ENCODE measurements at places on chromosomes 3 and 15.

DNA sequence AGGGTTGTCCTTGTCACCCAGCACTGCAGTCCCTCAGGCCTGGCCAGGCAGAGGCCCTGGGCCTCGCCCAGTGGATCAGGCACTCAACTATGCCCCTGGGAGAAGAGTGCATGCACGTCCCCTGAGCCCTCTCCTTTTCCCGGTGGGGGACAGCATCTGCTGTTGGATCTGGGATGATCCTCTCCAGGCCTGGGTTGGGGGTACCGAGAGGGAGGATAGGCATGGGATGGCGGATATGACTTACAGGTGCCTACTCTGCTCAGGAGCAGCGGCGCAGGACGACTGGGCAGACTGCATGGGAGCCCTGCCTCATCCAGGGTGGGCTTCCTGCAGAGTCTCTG is 9.0 kb upstream of the APBA2 start:
- no peak for DNase-seq

DNA sequence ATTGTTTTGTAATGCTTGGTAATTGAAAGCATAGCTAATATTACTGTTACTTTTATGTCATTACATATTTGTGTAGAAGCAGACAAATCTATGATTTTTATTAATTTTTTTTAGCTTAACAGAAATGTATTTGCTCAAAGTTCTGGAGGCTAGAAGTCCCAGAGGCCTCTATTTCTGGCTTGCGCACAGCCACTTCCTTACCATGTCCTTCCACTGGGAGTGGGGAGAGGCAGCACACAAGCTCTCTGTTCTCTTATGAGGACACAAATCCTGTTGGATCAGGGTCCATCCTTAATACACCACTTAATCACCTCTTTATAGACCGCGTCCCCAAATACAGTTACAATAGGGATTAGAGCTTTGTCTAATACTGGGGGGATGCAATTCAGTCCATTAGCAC is 1061.4 kb downstream of the OTOL1 start:
- no peak for DNase-seq

GRCh38 chr15:99977929-99978328 is 244.7 kb upstream of the LYSMD4 start:
- DNase-seq = no peak

DNA sequence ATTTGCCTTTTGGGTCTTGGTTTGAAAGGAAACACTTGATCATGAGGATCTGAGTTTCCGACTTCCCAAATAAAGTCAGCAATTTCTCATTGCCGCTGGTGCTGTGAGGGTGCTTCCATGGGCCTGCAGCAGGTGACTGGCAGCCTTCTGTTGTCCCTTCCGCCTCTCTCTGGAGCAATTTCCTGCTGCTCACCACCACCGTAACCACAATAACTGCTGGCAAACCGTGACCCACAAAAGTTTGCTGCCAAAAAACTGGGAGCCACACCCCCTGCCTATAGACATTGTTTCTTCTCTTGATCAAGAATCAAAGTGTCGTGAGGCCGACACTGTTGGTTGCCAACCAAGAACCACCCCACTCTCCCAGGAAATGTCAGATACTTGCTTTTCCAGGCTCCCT is 164.0 kb downstream of the NR2F2 start:
- no peak for DNase-seq

DNA sequence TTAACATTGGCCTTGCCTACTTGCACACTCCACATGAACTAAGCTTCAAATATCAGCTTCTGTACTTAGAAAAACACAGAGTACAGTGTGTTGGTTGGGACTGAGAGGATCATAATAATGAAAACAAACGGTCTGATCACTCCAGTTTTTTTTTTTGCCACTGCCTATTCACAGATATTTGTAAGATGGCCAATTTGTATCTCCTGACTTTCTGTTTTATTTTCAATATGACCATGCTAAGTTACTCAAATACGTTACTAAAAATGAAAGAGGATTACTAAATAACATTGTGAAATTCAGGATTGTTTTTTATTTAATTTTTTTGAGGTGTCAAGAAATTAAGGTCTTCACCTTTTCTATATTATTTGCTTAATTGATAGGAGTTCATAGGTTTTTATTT is 595.1 kb downstream of the TUSC7 start:
- no peak for DNase-seq

- no peak for DNase-seq
These were observed 118.8 kb downstream of the SST start for GRCh38 chr3:187551416-187551815.

DNA sequence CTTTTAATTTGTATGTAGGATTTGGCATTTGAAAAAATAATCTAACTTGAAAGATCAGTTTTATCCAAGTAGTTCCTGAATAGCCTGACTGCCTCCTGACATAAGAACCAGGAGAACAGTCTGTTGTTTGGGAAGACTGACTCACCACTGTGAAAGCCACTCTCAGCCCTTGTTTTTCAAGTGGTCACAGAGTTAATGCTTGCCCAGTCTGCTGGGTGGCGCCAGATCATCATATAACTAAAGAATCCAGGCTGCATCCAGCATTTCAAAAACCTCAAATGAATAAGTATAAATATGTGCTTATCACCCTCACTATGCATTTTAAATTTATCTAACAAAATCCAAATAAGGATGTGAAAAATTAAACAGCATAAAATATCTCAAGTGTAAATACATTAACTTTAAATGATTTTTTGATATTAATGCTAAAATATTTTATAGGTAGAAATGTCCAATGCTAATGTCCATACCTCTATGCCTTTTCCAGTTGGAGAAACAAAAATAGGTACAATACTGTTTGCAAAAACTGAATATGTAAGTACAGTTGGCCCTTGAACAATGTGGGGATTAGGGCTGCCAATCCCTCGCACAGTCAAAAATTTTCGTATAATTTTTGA is 26.9 kb upstream of the ZBBX start:
- no peak for DNase-seq

- no peak for DNase-seq
These were observed 17.3 kb downstream of the KPNA1 start for GRCh38 chr3:122497425-122497824.

- no peak for DNase-seq
These were observed 15.8 kb downstream of the TCF12 start for GRCh38 chr15:56934269-56934668.

DNA sequence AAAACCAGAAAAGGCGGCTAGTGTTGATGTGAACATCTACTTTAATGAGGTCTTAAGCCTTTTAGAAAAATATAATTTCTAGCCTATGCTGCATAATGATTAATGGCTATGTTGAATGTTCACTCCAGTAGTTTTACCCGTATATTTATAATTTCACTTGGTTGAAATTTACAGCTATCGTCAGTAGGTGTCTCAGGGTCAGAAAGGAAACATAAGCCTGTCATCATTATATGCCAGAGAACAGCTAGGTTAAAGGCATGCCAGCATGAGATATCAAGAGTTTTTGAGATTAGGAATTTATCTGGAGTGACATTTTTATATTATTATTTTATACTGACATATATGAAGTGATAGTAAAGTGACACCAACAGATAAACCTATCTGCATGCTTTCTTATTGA is 904.1 kb downstream of the OTOL1 start:
- DNase-seq = no peak

DNA sequence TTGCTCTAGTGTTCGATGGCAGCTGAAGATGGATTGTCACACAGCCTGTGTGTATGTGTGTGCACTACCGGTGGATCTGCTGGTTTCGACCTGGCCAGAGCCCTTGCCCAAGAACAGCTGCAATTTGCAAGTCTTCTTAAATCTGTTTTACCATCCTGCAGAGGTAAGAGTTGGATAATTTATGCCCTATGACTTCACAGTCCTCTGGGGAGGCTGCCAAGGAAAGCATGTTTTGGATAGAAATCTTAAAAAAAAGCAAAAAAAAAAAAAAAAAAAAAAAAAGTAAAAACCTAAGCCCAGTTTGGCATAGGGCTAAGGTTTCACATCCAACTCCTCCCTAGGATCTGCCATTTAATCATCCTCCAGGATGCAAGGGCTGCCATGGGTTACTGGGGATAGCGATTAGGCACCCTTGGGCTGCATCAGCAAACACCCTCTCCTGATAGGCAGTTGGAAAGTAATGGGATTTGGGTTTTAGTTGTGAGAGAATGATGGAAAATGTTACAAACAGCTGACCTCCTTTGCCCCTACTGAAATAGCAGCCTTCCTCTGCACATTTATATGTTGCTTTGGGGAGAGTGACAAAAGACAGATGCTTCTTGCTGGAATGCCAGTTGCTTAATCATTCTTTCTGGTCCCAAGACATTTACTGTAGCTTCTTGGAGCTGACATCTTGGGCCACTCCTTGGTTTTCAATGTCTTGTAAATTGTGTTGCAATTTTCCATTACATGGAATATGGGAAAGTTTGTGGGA is 35.4 kb downstream of the CD200R1L start:
- DNase-seq = no peak

- no peak for DNase-seq
These were observed 111.2 kb downstream of the XXYLT1 start for GRCh38 chr3:195159814-195160165.

DNA sequence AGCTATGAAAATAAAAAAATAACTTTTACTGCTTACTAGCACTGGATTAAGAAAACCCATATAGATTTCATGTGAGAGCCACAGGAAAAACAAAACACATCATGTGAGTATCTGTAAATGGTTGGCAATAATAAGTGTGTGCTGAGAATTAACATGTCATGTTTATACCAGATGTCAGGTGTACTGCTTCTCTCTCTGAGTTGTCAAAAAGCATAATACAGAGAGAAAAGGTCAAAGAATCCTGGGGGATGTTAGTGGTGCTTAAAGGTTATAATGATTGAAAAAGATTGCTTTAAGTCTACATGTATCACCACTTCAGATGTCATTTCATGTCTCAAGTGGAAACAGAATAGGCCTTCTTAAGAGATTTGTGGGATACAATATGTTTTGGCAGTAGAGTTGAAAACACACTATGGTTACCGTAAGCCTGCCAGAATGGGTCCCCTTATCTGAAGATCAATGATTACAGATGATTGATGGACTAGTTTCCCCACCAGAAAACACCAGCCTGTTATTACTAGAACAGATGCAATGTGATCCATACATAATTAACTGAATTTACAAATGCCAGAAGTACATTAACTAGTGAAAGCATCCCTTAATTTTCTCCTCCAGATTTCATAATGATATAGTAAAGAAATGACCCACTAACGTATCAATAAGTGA is 204.1 kb downstream of the CNTN3 start:
- DNase-seq = no peak

GRCh38 chr3:127211118-127212060 is 18.5 kb downstream of the PRR23E start:
- no peak for DNase-seq

DNA sequence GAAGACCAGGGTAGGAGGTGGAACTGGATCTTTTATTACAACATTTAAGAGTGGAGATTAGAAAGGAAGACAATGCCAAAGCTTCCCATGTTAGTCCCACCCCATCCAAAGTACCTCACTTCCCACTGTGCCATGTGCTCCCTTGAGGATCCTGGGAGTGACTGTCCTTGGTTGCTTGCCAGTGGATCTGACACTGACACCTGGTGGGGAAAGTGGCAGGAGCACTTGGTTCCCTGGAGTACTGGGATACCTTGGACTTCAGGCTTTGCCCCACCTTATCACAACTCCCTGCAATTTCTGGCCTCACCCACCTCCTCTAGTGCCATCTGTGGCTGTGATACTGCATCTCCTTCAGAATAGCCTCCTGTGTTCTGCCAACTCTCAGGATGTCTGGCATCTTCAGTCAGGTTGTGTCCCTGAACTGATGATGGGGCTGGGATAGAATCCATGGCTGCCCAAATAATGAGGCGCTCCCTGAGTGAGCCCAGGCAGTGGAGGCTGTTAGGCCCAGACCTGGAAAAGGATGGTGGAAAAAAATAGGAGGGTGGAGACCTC is 1.3 kb downstream of the ELL3 start:
- DNase-seq = no peak

DNA sequence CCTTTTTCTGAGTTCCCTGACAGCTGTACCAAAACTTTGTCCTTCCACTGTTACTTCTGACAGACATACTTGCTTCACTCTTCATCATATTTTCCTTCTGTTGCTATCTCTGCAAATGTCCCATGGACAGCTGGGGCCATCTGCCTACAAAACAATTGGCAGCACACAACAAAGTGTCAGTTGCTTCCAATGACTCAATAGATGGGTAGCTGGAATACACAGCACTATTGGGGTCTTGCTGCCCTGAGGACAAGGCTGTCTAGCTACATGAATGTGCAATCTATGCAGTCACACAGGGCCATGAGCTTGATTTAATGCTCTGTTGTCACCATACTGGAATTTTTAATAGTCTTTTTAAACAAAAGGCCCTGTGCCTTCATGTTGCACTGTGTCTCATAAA is 192.8 kb downstream of the DTWD1 start:
- DNase-seq = no peak

- DNase-seq = no peak
These were observed 23.9 kb downstream of the SLTM start for GRCh38 chr15:58909616-58910015.

DNA sequence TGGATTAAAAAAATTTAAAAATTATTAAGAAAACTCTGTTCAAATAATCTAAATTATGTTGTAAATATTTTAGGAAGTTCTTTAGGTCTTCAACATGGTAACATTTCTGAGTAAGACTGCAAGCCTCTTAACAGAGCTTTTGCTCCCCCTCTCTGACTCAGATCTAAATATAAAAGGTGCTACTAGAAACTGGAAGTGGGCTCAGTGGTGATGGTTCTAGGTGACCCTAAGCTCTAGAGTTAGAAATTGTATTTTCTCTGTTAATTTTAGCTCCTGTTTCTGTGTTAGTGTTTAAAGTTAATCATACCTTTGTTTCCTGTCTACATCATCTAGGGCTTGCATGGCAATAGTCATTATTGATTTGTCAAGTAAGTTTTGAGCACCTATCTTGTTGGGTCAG is 159.9 kb upstream of the MEIS2 start:
- DNase-seq = no peak

DNA sequence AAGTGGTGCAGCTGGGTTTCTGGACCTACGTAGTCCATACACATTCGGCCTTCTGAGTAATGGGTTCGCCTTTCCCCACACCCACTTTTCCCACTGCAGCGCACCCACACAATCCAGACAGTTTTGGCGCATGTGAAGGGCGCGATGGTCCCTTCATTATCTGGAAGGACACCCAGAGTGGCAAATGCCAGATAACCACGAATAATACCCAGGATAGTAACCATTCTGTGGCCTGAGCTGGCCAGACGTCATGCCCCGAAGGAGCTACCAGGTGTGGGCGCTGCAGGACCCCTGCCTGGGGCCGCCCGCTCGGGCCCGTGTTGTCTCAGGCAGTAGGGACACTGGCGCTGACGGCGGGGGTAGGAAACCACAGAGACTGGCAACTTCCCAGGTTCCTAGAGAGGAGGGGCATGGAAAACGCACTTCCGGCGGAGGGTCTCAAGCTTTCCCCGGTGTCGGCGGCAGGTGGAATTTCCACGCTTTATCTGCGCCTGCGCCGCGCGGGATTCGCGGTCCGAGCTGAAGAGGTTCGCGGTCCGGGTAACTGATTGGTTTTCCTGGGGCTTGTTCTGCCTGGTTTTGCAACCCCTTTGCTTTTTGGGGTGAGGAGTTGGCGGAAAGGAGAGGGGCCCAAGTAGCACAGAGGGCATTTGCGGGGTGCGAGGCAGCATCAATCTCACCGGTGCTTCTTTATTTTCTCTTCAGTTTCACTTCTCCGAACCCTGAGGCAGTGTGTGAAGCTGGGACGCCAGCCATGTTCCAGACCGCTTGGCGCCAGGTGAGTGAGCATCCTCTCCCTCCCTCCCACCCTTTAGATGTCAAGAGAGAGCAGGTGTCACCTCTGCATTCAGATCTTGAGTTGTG is at the start of gene ZNF620:
Gene ZNF620 (plus strand): TSS at position 441 of the 864 bp plus-strand sequence. CDS start 314 bp downstream, at position 755.
- DNase-seq = peak; percentile 13

- DNase-seq = no peak
These were observed 8.9 kb upstream of the ADAMTS17 start for GRCh38 chr15:100350434-100351226.

- no peak for DNase-seq
These were observed 21.0 kb upstream of the FAM174B start for GRCh38 chr15:92676561-92676960.

Measured in T-helper 9 cell (primary cell).